CD8-positive, alpha-beta T cell (primary cell): ENCODE measurements at places on chromosomes 3 and 15.

DNA sequence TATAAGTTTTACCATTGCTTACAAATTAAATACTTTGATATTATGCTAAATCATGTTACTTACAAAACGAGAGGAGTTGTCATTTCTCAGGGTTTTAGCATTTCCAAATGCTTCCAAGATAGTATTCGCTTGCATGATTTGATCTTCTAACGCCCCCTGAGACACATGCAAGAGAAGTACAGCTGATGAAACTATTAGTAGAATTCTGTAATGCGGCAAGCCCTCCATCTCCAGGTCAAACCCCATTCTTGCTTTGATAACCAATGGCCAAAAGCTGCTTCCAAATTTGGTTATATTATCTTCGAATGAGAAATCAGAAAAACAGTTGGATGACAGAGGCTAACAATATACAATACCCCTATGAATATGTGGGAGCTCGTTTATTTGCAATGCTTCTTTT lies 14.7 kb downstream of the MYH15 start:
- no peak for DNase-seq

- DNase-seq, result no peak
Measured at GRCh38 chr15:94858920-94859319, 627.6 kb downstream of the MCTP2 start.

GRCh38 chr3:150015901-150016300 lies 45.2 kb upstream of the PFN2 start:
- no peak for DNase-seq

DNA sequence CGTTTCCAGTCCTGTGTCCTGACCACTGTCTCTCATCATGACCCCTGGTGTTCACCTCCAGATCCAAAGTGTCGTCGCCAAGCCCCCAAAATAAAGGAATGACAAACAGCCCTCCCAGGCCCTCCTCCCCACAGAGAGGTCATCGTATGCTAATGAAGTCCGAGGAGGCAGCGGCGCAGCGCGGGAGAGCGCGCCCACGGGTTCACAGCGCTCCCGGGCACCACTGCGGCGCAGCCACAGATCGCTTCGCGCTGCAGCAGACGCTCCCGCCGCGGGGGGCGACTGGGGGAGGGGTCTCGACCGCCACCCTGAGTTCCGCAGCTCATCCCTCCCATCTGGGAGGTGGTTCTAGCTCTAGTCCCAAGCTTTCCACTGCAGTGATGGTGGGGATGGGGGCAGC lies 1.3 kb downstream of the DGKG start:
- no peak for DNase-seq

DNA sequence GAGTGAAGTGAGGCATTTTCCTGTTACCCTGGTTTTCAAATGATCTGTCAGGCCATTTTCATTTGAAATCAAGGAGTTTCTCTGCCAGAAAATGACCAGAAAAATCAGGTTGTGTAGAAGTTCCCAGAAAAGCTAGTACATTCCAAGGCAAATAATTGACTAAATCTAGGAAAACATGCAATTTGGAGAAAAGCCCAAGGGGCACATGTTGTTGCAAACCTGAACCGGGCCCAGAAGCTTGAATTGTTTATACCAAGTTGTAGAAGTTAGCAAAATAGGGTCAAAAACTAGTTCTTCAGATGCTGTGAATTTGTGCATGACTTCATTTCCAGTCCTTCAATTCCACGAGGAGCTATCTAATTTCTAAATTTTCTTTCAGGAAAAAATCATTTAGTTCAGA lies 31.0 kb downstream of the TRIM42 start:
- no peak for DNase-seq

GRCh38 chr15:25728816-25729215 lies 134.3 kb downstream of the ATP10A start:
- no peak for DNase-seq

GRCh38 chr15:69751566-69751965 lies 298.9 kb downstream of the RPLP1 start:
- DNase-seq, result no peak

DNA sequence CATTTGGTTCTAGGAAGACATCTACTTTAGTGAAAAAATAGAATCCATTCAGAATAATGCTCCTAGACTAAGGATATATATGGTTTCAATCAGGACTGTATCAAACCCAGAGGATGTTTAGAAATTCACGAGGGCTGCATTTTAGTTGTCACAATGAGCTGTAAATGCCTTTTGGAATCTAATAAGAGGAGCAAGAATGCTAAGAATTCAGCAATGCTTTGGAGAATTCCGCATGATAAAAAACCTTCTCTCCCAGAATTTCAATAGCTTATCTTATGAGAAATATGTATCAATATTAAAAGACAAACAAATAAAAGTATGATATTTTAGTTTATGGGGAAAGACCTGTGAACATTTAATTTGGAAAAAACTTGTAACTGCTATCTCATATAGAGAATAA lies 885.1 kb downstream of the ZPLD1 start:
- no peak for DNase-seq

DNA sequence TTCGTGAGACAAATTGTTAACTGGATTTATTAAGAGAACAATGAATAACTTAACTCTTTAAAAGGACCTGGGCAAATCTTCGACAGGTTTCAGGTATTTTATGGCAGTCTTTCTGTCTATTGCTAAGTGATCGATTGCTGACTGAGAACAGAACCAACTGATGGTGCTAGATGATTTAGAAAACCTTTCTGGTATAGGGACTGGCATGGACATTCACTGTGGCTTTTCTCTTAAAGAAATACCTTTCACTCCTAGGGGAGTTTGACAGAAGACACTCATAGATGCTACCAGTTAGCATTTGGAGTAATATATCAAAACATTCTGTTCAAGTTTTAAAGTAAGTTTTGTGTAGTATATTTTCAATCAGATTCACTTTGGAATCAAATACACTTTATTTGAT lies 654 bp downstream of the PPARG start:
- DNase-seq, result no peak

- no peak for DNase-seq
Measured at GRCh38 chr3:126448136-126448892, 27.4 kb downstream of the ZXDC start.

- DNase-seq, result no peak
Measured at GRCh38 chr3:179828738-179829137, 175.9 kb downstream of the USP13 start.

- no peak for DNase-seq
Measured at GRCh38 chr15:33031324-33031821, 163.1 kb downstream of the FMN1 start.

DNA sequence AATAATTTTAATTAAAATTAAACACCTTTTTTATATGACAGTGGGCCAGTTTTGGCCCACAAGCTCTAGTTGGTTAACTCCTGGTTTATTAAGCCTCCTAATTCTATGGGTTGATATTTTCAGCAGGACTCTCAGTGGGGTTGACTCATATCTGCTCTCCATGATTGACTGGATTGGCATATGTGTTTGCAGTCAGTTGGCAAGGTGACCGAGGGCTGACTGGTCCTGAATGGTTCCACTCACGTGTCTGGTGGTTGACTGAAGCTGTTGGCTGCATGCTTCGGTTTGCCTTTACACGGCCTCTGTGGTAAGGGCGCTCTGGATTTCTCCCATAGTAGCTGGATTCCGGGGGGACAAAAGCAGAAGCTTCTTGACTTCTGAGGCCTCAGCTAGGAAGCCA lies 65.3 kb upstream of the ZNF280D start:
- DNase-seq, result no peak

- no peak for DNase-seq
Measured at GRCh38 chr15:51837792-51838251, 8.4 kb downstream of the TMOD3 start.

DNA sequence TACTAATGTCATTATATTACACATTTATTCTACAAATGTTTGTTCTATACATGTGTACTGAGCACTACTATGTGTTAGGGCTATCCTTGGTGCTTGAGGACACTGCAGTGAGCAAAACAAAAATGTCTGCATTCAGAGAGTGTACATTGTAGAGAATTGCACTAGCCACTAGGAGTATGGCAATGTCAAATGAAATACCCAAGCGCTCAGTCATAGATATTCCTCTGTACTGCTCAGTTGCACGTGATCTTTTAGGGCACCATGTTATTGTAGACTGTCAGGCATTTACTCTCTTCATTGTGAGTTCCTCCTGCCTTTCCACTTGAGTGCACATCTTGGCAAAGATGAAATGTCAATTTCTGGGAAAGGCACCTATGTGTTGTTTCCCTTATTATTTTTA lies 36.8 kb downstream of the FNDC3B start:
- no peak for DNase-seq

DNA sequence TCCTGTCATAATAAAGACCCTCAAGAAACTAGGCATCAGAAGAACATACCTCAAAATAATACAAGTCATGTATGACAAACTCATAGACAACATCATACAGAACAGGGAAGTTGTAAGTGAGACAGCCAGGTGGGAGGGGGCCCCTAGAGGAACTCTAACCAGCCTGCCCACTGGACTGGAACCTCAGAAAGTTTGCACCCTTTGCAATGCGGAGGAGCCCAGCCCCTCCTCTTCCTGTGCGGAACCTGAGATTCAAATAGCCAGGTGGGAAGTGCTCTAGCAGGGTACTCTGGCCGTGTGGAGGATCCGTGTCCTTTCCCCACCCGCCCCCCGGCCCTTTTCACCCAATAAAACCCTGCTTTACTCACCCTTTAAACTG lies 387.0 kb upstream of the CBLB start:
- DNase-seq, result no peak

- DNase-seq, result no peak
Measured at GRCh38 chr3:28244491-28244890, 3.1 kb downstream of the CMC1 start.
